ENCODE measurements at places on chromosomes 7 and 10.

DNA sequence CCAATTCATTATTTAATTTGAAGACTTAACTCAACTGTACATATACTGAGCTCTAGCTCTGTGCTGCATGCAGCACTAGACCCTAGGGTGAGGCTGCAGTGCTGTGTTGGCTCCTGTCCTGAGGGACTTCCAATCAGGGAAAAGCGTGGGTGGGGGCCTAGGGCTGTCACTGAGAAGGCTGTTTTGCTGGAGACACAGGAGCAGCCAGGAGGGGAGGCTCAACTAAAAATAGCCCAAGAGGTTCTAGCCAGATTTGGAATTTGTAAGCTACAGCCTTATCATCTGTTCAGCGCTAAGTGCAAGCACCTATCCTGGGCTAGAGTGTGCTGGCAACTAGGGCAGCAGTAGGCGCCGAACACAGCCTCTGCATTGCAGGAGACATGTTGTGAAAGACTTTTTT lies 121.1 kb downstream of the VWC2 start:
- no peak for DNase-seq

DNA sequence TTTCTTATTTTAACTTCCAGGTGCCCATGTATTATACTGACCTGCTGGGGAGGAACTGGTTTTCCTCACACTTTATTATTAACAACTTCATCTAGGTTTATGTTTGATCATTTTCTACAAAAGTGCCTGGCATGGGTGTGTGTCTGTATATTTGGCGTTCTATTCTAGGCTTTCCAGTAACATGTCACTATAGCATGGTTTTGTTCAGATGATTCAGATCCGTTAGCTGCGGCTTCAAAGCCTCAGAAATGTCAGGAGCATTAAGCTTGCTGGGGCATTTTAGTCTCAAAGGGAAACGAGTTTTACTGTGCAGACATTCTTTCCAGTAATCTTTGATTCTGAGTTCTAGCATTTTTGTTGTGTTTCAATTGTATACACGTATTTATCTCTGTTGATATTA lies 2.3 kb downstream of the INPP5A start:
- DNase-seq = no peak

DNA sequence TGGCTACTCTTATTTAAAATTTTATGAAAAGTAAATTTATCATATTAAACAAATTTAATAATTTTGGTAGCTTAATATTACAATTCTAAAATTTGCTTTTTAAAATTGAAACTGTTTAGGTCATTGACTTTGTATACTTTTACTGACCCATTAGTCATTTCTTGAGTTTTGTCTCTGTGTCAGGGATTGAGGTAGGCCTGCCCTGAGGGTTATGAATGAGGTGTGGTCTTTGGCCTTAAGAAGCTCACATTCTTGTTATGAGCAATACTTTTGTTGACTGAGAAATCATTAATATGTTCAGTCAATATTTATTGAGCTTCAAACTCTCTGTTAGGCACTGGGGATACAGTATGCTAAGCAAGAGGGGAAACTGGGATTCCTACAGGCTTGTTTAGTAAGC lies 47.0 kb upstream of the RPA3 start:
- no peak for DNase-seq

- DNase-seq = no peak
Measured at GRCh38 chr7:137942484-137943115, 59.3 kb downstream of the CREB3L2 start.

- DNase-seq = no peak
Measured at GRCh38 chr7:1954366-1955004, 278.3 kb downstream of the MAD1L1 start.

Data from activated naive CD4-positive, alpha-beta T cell treated with anti-CD3 and anti-CD28 coated beads, Interleukin-2, amount 50 U/mL, for 72 hours (primary cell).